ENCODE measurements at places on chromosomes 11 and 22.
A peak's percentile ranks its signal among the peaks of the same experiment; 100 is the strongest.

DNA sequence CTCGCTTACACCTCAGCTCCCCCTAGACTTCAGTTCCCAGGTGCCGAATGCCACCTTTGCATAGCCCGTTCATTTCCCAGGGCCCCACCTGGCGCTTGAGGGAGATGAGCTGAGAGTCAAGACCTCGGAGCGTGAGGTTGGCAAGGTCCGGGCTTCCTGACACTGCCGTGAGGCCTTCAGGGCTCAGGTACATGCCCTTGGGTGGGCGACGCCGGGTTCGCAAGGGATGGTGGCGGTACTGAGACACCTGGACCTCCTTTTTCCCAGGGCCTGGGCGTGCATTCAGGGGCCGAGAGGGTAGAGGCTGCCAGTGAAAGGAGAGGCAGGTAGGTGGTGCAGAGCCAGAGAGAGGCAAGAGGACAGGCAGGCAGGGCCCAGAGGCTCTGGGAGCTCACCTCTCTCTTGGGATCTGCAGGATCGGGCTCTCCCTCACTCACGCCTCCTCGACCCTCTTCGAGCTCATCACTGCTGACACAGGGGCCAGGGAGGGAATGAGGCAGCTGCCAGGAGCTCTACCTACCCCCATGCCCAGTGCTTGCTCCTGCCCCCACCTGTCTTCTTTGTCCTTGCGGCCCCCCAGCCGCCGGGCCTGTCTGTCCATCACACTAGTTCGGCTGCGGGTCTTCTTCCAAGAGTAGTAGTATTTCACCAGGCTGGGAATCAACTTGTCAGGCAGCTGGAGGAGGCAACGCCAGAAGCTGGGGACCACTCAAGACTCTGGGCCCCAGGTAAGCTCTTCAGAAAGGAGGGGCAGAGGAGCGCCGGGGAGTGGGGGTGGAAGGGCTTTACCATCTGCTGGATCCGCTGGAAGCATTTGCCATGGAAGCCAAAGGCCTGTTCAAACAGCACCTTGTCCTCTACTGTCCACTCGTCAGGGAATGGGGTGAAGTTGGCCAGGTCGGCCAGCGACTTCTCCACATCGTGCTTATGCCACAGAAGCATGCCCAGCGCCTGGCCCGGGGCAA lies 2.8 kb downstream of the RCOR2 start:
- DNase-seq: no peak

GRCh38 chr22:45059296-45059695 lies 49.5 kb upstream of the PHF21B start:
- no peak for DNase-seq

- DNase-seq: no peak
These were observed 88.0 kb upstream of the E2F8 start for GRCh38 chr11:19328586-19329311.

DNA sequence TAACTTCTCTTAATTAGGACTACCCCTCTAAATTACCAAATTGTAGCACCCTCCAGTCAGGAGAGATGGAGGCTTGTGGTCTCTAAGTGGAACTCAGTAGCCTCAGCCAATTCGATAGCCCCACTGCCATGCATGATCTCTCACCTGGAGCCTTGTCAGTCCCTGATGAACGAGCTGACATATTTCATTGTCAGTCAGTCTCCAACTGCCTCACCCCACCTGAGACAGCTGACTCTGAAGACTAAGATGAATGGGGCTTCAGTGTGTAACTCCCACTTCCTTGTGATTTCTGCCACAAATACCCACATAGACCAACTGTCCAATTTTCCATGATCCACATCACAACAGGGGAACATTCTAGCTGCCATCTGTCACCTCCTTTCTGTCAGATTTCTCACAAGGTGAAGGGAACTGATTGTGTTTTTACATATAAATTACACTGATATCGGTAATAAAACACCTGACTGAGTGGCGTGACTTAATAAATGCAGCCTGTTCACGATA lies 206.5 kb downstream of the FAM181B start:
- no peak for DNase-seq

- no peak for DNase-seq
These were observed 76.7 kb downstream of the FAR1 start for GRCh38 chr11:13745165-13745564.

DNA sequence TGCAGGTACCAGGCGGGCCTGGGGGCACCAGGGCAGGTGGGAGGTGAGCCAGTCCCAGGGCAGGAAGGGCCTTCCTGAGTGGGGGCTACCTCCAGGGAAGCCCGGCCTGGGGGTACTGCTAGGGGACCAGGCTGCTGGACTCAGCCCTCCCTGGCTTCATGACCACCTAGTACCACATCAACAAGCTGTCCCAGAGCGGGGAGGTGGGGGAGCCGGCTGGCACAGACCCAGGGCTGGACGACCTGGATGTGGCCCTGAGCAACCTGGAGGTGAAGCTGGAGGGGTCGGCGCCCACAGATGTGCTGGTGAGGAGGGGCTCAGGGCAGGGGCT lies 6.7 kb downstream of the TRPT1 start:
- peak; percentile 29 for DNase-seq

GRCh38 chr11:101955278-101955677 lies 39.0 kb upstream of the ANGPTL5 start:
- no peak for DNase-seq

DNA sequence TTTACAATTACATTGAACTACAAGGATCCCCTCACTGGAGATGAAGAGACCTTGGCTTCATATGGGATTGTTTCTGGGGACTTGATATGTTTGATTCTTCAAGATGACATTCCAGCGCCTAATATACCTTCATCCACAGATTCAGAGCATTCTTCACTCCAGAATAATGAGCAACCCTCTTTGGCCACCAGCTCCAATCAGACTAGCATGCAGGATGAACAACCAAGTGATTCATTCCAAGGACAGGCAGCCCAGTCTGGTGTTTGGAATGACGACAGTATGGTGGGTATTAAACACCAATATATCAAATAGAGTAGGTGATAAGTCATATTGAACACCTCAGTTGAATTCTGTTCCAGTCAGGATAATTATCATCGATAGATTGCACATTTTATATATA lies 4.4 kb downstream of the FBXO7 start:
- no peak for DNase-seq

DNA sequence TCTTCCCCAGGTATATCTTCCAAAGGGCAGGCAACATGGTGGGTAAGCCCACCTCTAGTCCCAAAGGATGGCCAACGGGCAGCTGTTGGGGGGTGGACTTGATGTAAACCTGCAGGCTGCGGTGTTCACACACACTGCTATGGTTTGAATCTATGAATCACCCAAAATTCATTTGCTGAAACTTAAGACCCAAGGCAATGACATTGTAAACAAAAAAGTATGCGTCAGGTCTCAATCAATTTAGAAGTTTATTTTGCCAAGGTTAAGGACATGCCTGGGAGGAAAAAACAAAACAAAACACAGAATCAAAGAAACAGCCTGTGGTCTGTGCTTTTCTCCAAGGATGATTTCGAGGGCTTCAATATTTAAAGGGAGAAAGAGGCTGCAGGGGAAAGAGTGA lies 18.3 kb downstream of the RCN1 start:
- DNase-seq: no peak

DNA sequence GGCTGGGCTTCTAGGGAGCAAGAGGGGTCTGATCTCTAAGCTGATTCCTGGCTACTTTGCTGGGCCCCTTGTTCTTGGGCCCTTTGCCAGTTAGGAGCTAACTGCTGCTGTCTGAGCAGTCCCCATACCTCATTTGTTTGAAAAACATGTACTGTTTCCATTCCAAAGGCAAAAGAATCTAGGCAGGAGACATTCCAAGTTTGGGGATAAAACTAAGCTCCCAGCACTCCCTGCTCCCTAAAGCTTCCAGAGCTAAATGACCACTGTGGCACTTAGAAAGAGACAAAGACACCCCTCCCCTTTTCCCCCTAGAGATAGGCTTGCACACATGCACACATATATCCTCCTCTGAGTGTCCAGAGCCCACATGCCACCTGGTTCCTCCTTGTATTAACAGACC lies 22.7 kb upstream of the RRM1 start:
- DNase-seq: no peak

- peak; percentile 78 for DNase-seq
These were observed 43.4 kb upstream of the PRDM11 start for GRCh38 chr11:45102810-45103621.

Measured in femur (tissue), 1 donor.